ENCODE measurements at places on chromosomes 1 and 21. TPM values are rescaled to one million over a fixed set of nuclear protein-coding genes. Genes with fewer than 3 reads are reported as not detected.

- no peak for DNase-seq
These were observed 39.1 kb upstream of the DPH5 start for GRCh38 chr1:101064697-101065096.

GRCh38 chr1:82848043-82848442 is 1047.3 kb downstream of the ADGRL2 start:
- no peak for DNase-seq

- no peak for DNase-seq
These were observed 61.4 kb upstream of the CXADR start for GRCh38 chr21:17451364-17451891.

DNA sequence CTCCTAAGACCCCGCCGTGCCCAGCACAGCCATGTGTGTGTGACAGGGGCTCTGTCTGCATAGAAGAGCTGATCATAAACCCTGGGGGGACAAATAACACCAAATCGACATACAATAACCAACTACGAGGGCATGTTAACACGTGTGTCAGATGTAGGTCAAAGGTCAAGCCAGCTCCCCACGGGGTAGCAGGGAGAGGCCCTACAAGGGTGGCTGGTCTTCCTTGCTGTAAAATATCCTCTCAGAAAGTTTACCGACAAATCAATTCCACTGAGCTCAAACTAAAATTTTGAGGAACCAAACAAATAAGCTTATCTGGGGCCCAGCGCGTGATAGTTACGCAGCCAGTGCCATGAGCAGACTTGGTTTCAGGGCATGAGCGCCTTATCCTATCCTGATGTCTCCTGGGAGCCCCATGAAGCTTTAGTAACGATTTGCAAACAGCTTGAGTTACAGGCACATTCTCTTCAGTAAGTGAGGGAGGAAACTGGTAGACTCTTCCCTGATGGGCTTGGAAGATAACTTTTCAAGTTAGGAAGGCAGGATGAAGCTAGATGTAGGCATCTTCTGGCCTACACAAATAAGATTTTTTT is 2.7 kb upstream of the TMPRSS3 start:
- DNase-seq: no peak

GRCh38 chr1:150180474-150180873 is 30.8 kb downstream of the PLEKHO1 start:
- no peak for DNase-seq

GRCh38 chr1:1799716-1800115 is 21.4 kb upstream of the NADK start:
- DNase-seq: no peak

DNA sequence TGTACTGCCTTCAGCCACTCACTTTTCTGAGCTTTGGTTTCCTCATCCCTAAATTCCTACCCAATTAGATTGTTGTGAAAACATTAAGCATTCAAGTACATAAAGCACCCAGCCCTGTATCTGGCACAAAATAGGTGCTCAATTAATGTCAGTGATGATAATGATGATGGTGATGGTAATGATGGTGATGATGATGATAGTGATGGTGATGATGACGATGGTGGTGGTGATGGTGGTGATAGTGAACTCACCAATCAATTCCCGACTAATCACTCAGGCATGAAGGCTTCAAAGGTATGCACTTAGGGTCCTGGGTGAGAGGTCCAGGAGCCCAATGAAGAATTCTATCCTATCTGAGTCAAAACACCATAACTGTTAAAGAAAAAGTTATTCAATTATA is 383.5 kb downstream of the MATN1 start:
- no peak for DNase-seq

DNA sequence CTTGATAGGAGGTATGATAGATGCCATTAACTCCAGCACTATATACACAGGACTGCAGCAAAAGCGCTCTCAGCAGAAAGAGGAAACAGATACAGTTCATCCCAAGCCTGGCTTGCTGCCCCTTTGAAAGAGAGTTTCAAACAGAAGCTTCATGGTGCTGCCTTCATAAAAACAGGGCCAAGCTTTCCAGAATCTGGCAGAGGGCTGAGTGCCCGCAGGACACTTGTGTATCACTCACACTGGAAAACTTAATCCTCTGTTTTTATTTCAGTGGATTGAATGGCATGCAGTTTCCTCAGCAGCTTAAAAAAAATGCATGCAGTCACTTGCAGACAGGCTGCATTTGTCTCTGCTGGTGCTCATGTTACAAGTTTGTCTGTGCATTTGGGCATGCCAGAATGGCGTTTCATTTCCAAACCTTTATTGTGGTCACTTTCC is 40.4 kb downstream of the KCNJ15 start:
- no peak for DNase-seq

The CD101 gene
- total RNA-seq: 0.09 TPM

The RNU1-4 gene
- total RNA-seq: 1,722 TPM

The EXTL2 gene
- total RNA-seq: 5.3 TPM

The GCSAML gene
- total RNA-seq: 0.14 TPM

The GJC2 gene
- total RNA-seq: 0.86 TPM

All from activated naive CD4-positive, alpha-beta T cell treated with anti-CD3 and anti-CD28 coated beads, Interleukin-2, amount 50 U/mL, for 72 hours (primary cell).